ENCODE measurements at places on chromosomes 12 and 14.

- no peak for DNase-seq
These were observed 39.5 kb downstream of the CLIP1 start for GRCh38 chr12:122382919-122383350.

DNA sequence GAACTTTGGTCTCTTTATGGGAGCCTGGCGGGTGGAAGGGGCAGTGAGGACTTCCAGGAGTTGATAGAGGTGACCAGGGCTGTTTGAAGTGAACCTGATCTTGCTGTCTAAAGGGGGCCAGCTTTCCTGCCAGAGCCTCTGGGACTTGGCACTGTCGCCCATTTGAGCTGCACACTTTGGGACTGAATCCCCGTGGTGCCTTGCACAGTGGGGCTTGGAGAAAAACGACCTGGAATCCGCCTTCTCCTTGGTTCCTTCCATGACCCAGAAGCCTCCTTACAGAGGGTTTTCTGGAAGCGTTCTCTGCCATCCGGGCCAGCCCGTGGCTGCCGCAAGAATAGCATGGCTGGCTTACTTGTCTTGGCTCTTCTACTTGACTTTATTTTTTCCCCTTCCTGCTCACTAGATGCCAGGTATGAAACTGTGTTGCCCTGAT lies 2.0 kb downstream of the RFLNA start:
- DNase-seq, result no peak

DNA sequence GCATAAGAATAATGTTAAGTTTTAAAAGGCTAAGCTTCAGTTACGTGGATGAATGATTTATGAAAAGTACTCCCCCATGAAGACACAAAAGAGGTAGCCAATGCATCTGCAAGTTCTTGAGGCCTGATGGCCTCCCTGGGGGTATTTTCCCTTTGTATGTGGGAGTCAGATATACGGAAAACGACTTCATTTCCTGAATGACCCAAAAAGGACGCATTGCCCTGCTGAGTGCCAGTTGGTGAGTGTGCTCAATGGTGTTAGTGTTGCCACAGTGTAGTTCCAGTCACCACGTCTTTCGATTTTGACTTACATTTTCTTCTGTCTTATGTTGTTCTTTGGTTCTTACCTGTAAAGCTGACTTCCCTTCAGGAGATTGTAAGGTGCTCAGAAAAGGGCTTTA lies 8.0 kb downstream of the ETV6 start:
- no peak for DNase-seq

DNA sequence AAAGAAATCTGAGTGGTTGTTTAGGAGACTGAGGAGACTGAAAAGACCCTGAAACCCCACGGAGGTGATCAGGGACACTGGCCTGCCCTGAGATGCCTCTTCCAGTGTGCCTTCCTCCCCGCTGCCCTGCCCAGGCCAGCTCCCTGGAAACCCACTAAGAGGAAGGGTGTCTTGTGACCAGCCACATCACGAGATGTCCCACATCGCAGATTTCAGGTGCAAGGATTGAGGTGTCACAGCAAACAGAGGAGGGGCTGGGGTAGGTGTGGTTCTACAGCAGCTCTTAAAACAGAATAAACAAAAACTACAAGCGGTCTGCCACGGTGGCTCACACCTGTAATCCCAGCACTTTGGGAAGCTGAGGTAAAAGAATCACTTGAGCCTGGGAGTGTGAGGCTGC lies 184.3 kb upstream of the C14orf180 start:
- DNase-seq, result no peak

GRCh38 chr14:99745307-99745951 lies 47.8 kb upstream of the EML1 start:
- no peak for DNase-seq

DNA sequence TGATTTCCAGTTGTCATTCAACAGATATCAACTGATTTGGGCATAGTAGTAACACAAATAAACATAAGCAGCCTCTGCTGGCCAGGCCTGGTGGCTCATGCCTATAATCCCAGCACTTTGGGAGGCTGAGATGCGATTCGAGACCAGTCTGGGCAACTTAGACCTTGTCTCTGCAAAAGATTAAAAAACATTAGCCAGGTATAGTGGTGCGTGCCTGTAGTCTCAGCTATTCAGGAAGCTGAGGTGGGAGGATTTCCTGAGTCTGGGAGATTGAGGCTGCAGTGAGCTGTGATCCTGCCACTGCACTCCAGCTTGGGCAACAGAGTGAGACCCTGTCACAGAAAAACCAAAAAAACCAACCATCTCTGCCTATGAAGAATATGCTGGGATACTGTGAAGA lies 7.1 kb downstream of the METAP2 start:
- DNase-seq, result no peak
